ENCODE measurements at places on chromosomes 12 and 14. TPM values are rescaled to one million over a fixed set of nuclear protein-coding genes. Genes with fewer than 3 reads are reported as not detected.
A peak's percentile ranks its signal among the peaks of the same experiment; 100 is the strongest.

DNA sequence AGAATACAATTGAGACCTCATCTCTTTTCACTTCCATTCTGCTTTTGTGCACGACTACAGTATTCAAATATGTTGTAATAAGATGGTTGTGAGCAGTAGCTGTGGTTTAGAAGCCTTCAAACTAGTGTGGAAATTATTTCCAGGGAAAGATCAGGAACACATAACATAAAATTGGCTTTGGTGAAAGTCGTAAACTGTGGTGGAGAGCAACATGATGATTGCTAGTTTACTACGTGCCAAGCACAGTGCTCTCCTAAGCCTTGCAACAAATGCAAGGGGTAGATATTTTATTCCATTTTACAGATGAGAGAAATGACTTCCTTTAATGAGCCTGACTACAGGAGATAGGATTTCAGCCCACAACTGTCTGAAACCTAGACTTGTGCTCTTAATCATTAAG lies 172.4 kb upstream of the LMNTD1 start:
- no peak for DNase-seq

Gene KANSL2
- 24.0 TPM for total RNA-seq

- no peak for DNase-seq
These were observed 45.9 kb downstream of the TSPAN9 start for GRCh38 chr12:3122841-3123678.

GRCh38 chr12:43267818-43268217 lies 284.2 kb downstream of the ADAMTS20 start:
- DNase-seq, result no peak

Gene MYH6
- not detected for total RNA-seq

Gene HHIPL1
- 11.6 TPM for total RNA-seq

GRCh38 chr12:71760471-71760870 lies 5.8 kb downstream of the RAB21 start:
- DNase-seq, result no peak

DNA sequence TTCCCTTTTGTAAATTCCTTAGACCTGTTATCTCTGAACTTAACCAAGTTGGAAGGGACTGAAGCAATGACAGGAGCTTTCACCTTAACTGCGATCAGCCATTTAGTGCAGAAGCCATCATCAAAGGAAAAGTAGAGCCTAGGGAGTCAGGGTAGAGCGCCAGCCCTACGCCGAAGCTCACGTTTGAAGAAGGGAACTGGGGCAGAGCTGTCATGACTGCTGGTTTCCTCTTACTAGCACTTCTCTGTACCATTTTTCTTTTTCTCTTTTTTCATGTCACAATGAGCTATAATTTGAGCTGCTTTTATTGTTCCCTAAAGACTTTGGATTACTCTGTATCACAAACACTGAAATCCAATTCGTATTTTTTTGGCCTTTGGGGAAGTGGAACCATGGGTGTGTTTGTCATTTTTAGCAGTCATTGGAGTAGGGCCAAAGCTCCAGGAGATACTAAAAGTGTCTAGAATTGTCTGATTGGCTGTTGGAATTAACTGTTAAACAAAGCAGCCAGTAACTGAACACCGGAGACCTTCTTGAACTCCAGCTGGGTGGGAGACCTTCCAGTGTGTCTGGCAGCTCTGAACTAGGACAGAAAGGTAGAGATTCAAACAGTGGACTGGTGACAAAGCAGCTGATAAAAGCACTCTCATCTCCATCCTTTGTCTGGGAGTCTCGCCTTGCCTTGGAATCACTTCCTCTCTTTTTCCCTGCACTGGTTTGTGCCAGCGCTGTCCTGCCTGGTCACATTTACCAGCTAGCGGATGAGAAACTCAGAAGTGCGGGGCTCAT lies 9.1 kb downstream of the MTRFR start:
- peak; percentile 20 for DNase-seq

Gene GPHN
- 24.9 TPM for total RNA-seq

Gene POLE2
- 3.2 TPM for total RNA-seq

Gene LBHD2
- not detected for total RNA-seq

GRCh38 chr14:61505815-61506809 lies 184.7 kb downstream of the PRKCH start:
- no peak for DNase-seq

DNA sequence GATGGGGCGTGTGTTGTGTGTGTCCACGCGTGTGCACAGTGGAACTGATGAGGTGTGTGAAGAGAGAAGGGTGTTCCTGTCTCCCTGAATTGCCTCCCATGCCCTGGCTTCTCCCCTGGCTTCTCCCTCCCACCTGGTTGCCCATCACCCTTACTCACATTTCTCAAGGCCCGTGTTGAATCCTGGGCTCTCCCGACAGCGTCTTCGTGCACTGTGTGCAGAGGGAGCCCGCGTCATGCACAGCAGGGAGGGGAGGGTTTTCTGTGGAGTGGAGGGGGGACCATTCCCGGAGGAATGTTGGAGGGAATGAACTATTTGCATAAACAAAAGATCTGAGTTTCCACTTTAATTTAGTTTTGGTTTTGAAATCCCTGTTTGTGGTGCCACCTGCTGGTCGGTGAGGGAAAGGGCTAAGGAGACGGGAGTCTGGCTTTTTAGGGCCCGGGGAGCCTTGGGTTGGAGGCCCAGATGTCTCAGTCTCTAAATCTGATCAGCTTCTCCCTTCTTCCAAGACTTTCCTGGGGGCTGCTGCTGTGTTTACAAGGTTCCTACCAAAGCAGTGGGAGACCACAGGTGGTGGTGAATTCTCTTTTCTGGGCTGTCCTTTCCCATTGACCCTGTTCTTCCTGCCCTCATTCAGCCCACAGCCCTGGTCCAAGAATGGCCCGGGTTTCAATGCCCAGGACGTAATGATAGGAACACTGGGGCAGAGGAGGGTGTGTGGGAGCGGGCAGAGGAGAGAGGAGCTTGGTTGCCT lies at the start of gene C1R:
Gene C1R, minus strand, starts transcription at position 217 of the 757 bp plus-strand sequence. Its CDS starts 57 bp downstream, at position 160.
- DNase-seq, result peak; percentile 96

GRCh38 chr12:72296389-72296788 lies 24.2 kb downstream of the TRHDE start:
- DNase-seq, result no peak

- no peak for DNase-seq
These were observed 391 bp downstream of the SERPINA4 start for GRCh38 chr14:94561656-94562010.

Gene ASCL1
- total RNA-seq, result not detected

Gene CLEC7A
- 29.2 TPM for total RNA-seq

Gene WASHC4
- total RNA-seq, result 57.5 TPM

Gene OAS2
- 12.5 TPM for total RNA-seq

DNA sequence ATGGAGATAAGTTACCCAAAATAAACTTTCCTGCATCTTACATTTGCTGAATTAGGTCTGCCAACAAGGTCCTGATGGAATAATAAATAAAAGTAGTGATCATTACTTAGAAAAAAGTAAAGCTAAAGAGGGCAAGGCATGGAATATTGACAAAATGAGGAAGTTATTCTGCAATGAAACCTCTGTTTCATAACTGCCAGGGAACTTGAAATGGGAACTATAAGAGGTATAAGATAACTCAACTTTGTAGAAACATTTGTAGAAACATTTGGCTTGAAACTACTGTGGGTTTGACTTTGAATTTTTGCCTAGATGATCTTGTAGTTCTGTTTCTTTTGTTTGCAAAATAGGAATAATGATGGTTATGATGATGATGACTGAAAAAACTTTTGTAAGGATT lies 18.7 kb upstream of the YBX3 start:
- no peak for DNase-seq

DNA sequence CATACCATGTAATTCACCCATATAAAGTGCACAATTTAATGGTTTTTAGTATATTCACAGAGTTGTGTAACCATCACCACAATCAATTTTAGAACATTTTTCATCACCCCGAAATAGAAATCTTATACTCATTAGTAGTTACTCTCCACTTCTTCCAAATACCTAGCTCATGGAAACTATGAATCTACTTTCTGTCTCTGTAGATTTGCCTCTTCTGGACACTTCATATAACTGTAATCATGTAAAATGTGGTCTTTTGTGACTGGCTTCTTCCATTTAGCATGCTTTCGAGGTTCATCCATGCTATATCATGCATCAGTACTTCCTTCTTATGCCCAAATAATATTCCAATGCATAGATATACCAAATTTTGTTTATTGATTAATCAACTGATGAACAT lies 10.8 kb downstream of the DNAI7 start:
- DNase-seq, result no peak

DNA sequence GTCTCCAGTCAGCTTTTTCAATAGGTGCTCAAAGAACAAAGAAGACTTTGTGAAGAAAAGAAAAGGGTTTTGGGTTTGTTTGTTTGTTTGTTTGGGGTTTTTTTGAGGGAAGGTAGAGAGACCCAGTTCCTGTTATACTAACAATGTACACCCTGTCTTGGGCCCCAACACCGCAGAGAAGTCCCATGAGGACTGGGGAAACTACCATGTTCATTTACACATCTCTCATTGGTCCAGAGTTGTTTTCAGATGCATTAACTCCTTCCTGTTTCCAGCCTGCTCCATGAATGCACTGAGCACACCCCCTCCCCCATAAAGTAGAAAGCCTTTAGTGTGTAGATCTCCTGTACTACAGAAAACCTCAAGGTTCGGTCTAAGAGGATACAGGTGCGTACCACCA lies 51.1 kb upstream of the SLC8A3 start:
- no peak for DNase-seq
